HFFc6 (cell line): ENCODE measurements at places on chromosomes 2 and 18. TPM values are rescaled to one million over a fixed set of nuclear protein-coding genes. Genes with fewer than 3 reads are reported as not detected.

ASXL3 gene
- total RNA-seq, result not detected in 3 replicates

ELP2 gene
- 76.0 to 99.7 TPM (median 93.9 TPM) in 3 replicates for total RNA-seq

PSMA8 gene
- total RNA-seq, result not detected in 3 replicates

DOCK10 gene
- total RNA-seq, result 61.1 to 72.4 TPM (median 66.2 TPM) in 3 replicates

PREB gene
- total RNA-seq, result 44.9 to 47.9 TPM (median 46.0 TPM) in 3 replicates

GAL3ST2 gene
- total RNA-seq, result 0.23 to 0.33 TPM (median 0.23 TPM) in 3 replicates

GNLY gene
- total RNA-seq, result not detected in 3 replicates

FEV gene
- total RNA-seq, result not detected in 3 replicates

DNA sequence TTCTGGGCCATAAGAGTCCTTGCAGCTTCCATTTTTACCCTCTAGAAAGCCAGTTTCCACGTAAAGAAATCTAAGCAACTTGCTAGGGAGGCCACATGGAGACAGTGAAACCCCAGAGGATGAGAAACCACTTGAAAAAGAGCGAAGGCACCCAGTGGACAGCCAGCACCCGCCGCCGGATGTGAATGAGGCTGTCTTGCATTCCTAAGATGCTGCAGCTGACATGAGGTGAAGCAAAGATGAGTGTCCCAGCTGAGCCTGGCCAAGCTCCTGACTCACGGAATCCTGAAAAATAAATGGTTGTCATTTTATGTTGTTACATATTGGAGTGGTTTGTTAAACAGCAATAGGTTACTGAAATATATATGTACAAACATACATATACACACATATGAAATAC lies 65.9 kb upstream of the STPG4 start:
- peak; percentile 74 for DNase-seq

- no peak for DNase-seq
These were observed 310.4 kb downstream of the LRRTM1 start for GRCh38 chr2:79994161-79994560.

DNA sequence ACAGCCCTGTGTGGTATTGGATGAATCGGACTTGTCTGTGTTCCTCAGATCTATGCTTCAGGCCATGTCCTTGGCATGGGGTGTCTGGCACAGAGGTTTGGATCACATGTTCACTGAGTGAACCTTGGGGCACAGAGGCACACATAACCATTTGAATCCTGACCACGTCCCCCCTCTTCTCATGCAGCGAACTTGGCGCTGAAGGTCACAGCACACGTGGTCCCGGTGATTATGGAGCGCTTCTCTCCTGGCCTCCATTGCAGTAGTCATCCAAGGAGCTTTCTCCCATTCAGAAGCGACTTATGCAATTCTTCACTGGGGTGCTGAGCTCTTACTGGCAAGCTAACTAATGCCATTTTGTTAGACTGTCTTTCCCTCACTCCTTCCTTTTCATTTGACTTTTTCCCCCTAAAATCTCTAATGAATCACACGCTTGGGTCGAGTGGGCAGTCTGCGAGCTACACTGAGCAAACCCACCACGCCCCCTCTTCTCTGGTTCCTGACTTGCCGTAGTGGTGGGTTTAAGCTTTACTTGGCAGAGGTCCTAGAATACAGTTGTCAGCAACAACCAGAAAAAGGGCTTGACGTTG lies 59.4 kb downstream of the KCNG2 start:
- no peak for DNase-seq

DNA sequence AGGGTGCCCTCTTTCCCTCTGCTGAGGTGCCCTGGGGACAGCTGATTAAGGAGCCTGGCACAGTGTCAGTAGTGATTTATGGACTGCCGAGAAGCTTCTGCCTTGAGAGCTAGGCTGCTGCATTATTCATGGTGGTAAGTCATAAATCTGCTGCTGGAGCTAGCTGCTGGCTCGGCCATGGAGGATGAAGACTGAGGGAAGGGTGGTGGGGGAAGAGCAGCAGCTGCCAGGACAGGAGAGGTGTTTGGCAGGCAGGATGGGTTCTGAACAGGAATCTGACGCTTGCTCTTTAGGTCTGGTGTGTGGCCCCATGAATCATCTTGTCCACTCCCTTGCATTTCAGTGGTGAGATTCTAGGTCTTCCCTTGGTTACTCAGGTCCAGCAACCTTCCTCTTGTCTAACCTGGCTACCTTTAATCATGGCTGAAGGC lies 296.3 kb downstream of the DYSF start:
- peak; percentile 64 for DNase-seq

- no peak for DNase-seq
These were observed 298.1 kb upstream of the REV1 start for GRCh38 chr2:99787769-99788382.

DNA sequence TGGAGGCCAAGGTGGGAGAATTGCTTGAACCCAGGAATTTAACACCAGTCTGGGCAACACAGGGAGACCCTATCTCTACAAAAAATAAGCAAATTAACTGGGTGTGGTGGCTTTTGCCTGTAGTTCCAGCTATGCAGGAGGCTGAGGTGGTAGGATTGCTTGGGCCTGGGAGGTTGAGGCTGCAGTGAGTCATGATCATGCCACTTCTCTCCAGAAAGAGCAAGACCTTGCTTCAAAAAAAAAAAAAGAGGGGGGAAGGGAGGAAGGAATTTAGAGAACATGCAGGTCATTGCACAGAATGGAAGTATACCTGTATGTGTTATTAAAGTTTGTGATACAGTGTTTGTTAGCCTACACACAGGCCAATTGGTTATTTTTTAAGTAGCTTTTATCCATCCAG lies 25.8 kb downstream of the PKP4 start:
- DNase-seq, result no peak

DNA sequence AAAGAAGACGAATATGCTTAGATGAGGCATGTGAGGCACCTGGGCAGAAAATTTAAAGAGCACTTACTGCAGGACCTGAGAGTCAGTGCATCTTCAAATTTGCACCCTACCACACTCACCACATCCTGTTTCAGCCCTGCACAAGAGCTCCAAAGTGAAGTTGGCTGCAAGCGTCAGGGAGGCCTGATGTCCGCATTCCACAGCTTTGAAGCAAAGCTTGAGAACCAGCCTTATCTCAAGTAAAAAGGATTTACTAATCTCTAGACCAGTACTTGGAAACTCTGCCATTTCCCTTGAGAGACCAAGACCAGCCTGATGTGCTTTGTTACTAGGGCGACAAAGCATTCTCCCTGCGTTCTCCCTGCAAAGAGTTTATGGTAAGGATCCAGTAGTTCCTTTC lies 3.4 kb upstream of the ASNSD1 start:
- DNase-seq, result no peak

- no peak for DNase-seq
These were observed 9.9 kb downstream of the ACVR1 start for GRCh38 chr2:157866202-157866601.

- DNase-seq, result no peak
These were observed 682.5 kb downstream of the MBD2 start for GRCh38 chr18:53541924-53542323.

DNA sequence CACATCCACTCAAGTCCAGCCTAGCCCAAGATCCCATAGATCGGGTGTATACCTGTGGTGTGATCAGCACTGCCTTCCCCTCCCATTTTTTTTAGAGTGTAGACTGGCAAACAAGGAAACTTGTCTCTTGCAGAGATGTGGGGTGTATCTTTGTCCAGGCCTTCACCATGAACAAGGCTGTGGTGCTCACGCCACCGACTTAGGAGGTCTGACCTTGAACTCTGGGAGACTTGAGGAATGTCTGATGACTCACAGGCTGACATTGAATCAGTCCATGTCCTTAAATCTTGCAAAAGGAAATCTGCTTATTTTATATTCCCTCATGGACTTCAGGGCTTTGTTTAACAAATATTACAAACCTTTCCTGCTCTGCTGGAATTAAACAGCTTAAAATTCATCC lies 4.5 kb upstream of the CTIF start:
- peak; percentile 47 for DNase-seq

DNA sequence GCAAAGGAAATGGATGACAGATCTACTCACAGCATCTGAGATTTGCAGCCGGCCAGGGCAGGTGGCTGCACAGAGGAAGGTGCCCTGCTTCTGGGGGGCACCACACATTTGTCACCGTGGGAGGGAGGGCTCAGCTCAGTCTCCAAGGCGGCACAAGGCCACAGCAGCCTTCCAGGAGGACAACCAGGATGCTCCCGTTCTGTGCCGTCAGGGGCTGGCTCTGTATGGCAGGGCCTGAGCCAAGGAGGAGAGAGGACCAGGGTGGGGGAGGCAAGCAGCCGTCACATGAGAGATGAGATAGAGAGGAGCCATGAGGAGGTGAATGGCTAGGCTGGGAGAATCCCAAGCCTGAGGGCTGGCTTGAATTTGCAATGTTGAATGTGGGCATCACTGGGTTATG lies 4.6 kb upstream of the BOK start:
- no peak for DNase-seq

DNA sequence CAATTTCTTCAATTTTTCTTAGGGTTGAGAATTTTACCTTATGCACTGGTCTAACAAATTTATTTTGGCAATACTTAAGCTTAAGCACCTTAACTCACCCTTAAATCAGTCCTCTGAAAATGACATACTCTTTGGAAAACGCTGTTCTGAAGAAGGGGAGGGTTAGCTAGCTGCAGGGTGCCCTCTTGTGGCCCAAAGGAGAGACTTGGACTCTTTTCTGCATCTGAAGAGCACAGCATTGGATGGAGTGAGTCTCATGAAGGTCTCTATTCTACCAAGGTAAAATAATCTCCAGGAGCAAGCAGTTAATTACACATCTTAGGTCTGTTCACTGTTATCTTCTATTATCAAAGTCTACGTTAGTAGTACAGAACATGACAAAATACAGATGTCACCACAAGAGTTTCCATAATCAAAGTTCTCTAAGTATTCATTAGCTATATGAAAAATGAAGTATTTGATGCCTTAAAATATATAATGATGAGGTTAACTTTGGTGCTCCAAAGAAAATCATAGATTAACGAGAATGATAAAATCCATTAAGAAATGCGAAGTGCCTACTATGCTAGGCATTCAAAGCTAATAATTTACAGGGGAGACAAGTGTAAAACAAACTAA lies 24.4 kb downstream of the PUM2 start:
- peak; percentile 40 for DNase-seq

DNA sequence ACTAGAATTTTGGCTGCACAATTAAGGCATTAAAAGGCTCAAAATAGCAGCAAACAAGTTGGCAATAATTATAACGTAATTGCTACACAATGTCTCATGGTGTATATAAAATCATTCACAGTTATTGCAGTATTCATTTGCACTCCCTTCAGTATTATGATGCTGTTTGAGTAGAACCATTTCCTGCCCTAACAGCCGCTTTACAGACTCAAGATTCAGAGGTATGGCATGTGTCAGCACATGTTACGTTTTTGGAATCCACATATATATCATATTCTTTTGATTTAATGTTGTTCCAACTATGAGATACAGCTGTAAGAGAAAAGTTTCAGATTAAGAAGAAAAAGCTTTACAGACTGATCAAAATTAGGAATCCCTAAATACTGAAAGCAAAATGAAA lies 56.3 kb upstream of the NCKAP5 start:
- DNase-seq, result no peak

- no peak for DNase-seq
These were observed 175.2 kb upstream of the ALPP start for GRCh38 chr2:232203166-232203891.

- no peak for DNase-seq
These were observed 108.4 kb downstream of the MEP1B start for GRCh38 chr18:32298171-32298667.

- peak; percentile 82 for DNase-seq
These were observed 32.8 kb upstream of the IL1B start for GRCh38 chr2:112869258-112869842.

GRCh38 chr18:35933982-35934381 lies 38.5 kb upstream of the RMP24 start:
- no peak for DNase-seq

GRCh38 chr18:63427558-63427957 lies 5.3 kb upstream of the VPS4B start:
- DNase-seq, result no peak

- no peak for DNase-seq
These were observed 3.3 kb downstream of the AFG3L2 start for GRCh38 chr18:12373771-12374116.

- DNase-seq, result peak; percentile 68
These were observed 47.0 kb upstream of the AP1S3 start for GRCh38 chr2:223884399-223884798.

DNA sequence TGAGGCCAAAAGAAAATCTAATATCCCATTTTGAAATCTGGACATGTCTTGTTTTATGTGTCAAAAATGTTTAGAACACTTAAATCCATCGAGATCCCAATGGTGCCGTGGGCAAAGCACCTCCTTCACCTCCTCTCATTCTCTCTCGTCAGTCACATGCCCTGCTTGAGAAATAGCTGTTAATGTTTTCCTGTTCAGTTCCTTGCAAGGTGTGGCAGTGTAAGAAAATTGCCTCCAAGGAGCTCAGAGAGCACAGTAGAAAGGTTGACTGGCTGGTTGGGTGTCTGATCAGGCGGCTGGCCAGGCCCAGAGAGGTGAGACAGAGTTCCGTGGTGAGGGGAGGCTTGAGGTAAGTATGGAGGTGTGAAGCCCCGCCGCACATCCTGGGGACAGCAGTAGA lies 210.2 kb downstream of the TSN start:
- no peak for DNase-seq

DNA sequence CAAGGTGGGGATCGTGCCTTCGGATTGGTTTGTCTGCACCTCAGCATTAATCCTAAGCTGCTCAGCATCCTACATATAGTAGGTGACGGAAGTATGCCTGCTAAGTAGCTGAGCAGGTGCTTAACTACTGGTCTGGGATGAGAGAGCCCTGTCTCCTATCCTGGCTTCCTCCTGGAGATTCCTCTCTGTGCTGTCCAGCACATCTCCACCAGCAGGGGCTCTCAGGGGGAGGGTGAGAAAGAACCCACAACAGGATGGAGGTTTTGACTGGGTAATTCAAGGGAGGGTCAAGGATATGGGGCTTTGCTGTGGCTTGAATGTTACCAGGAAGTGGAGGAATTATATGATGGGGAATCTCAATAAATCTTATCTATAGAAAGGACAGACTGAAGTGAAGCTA lies 45.4 kb upstream of the KIF5C start:
- no peak for DNase-seq

- peak; percentile 73 for DNase-seq
These were observed 918 bp upstream of the HNRNPLL start for GRCh38 chr2:38603402-38604290.
